HTR-8/SVneo (cell line): ENCODE measurements at places on chromosomes 16 and 17.
A peak's percentile ranks its signal among the peaks of the same experiment; 100 is the strongest.

GRCh38 chr17:80637048-80637781, 92.6 kb downstream of the RPTOR start:
- DNase-seq = no peak

DNA sequence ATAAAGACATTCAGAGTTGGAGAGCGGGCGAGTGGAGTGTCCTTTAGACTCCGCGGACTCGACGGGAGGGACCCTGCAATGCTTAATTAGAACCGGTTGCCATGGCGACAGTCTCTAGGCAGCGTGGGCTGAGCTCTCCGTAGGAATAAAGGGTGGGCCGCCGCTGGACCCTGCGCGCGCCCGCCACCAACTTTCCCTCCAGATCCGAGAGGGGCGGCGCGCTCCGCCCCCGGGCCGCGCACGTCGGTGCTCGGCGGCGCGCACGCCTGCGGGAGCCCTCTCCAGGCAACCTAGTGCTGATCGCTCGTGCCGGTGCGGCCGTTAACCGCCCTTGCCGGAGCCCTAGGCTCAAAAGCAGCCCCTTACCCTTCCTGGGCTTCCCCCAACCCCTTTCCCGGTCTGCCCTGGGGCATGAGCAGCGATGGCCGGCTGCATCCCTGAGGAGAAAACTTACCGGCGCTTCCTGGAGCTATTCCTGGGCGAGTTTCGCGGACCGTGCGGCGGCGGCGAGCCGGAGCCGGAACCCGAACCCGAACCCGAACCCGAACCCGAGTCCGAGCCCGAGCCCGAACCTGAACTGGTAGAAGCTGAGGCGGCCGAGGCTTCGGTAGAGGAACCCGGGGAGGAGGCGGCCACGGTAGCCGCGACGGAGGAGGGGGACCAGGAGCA, at the start of gene PPM1E:
TSS of gene PPM1E (plus strand) at position 278 of the 669 bp plus-strand sequence.
- peak; percentile 85 for DNase-seq

GRCh38 chr17:13120864-13121263, 103.0 kb upstream of the ELAC2 start:
- DNase-seq = no peak

DNA sequence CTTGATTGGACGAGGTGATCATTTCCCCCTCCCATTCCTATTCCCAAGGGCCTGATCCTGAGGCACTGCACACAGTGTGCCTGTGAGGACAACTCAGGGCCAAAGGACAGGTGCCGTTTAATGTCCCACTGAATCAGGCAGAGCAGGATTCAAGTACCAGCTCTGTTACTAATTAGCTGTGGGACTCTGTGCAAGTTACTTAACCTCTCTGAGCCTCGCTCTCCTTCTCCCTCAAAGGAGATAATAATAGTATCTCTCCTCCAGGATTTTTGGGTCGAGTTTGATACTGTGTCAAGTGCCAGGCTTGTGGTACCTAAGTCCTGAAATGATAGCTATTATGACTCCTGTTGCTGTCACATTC, 86.8 kb upstream of the NKD1 start:
- DNase-seq = no peak

- no peak for DNase-seq
Observed at GRCh38 chr17:73806768-73807167, 162.5 kb upstream of the SDK2 start.

- no peak for DNase-seq
Observed at GRCh38 chr17:67164302-67164701, 80.7 kb downstream of the HELZ start.

- DNase-seq = no peak
Observed at GRCh38 chr17:34542700-34543336, 36.6 kb upstream of the TMEM132E start.

- no peak for DNase-seq
Observed at GRCh38 chr17:45020354-45021138, 30.9 kb downstream of the DCAKD start.
